NCI-H1417 (cell line): ENCODE measurements at places on chromosomes 2 and 18.

DNA sequence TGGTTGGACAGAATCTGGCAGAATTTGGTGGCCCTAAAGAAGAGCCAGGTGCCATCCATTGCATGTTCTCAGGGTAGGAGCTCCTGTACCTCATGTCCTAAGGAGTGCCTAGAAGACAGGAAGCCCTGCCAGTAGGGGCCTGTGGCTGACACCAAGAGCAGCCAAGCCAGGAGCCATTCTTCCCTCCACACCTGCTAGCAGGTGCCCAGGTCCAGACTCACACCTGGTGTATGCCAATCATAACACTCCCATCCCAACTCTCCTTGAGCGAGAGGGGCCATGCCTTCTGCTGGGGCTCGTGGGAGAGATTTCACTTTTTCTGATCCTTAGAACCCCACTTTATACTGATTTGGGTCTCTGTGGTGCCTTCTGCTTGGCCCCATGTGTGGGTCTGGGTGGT is 26.5 kb upstream of the TMEM37 start:
- DNase-seq: no peak

- DNase-seq: no peak
Measured at GRCh38 chr2:190126798-190127197, 64.3 kb upstream of the MSTN start.

GRCh38 chr2:45684756-45685155 is 33.3 kb downstream of the PRKCE start:
- DNase-seq: no peak

DNA sequence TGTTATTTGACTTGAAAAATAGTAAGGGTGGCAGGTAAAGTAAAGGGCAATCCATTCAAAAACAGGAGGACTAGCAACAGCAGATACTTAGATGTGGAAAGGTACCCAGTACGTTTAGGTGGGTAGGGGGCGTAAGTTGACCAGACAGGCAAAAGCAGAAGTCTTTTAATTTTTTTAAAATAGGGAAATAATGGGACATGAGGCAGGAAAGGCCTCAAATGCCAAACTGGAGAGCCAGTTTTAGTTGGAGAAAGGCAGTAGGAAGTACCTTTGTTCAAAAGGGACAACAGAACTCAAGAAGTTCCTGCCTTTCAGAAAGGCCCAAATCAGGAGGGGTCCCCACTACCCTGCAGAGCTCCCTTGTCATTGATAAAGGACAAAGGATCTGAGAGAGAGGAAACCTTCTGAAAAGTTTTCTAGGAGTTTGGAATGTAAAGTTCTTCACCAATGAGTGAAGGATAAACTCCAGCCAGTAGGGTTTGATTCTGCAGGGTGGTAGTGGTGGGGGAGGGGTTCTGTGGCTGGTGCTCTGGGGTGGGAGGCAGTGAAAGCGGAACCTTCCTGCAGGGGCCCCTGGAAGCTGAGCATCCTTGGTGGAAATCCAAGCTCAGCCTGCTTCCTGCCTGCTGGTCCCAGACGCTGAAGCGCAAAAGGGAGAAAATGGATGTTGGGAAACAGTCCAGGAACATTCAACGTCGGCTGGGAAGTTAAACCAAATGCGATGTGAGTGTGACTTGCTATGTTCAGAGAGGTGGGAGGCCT is 40.1 kb downstream of the TMEM17 start:
- no peak for DNase-seq

GRCh38 chr2:24049485-24050021 is at the start of gene FKBP1B:
Gene FKBP1B, plus strand, starts transcription at chr2:24049741. Its CDS starts 109 bp downstream, at chr2:24049850.
- peak; percentile 80 for DNase-seq
